ENCODE measurements at places on chromosomes 6 and 20.

GRCh38 chr6:57432157-57432556, 114.7 kb downstream of the PRIM2 start:
- DNase-seq: no peak

GRCh38 chr6:27213544-27214125, 33.9 kb upstream of the PRSS16 start:
- no peak for DNase-seq

DNA sequence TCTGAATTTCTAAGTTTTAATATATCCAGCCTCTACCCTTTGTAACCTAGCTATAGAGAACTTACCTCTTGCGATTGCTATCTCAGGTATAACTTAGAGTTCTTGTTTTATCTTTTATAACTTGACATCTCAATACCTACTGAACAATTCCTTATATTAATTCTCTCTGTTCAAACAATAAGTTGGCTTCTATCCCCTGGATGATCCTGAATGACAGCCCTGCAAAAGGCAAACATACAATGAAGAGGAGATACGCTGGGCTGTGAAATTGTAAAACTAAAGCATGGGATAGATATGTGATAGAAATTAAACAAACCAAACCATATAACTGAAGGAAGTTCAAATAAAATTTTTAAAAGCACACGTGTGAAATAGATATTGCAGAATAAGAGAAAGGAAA, 513.6 kb upstream of the PTCHD4 start:
- no peak for DNase-seq

DNA sequence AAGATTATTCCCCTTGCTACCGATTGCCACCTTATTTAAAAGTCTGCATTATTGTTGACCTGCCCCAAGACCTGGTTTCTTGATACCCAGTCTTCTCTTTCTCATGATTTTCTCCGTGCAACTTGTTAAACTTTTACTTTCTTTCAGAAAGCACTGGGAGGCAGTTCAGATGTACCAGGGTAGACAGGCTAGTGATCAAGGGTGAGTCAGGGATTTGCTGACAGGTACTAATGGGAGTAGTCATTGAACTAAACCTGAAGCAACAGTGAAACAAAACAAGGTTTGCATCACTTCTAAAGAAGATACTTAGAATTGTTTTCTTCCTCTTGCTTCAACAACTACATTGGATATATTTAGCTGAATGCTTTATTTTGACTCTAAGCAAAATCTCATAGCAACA, 124.4 kb downstream of the KCNQ5 start:
- no peak for DNase-seq

- DNase-seq: no peak
These were observed 120.7 kb downstream of the MTFR2 start for GRCh38 chr6:136129365-136129764.

DNA sequence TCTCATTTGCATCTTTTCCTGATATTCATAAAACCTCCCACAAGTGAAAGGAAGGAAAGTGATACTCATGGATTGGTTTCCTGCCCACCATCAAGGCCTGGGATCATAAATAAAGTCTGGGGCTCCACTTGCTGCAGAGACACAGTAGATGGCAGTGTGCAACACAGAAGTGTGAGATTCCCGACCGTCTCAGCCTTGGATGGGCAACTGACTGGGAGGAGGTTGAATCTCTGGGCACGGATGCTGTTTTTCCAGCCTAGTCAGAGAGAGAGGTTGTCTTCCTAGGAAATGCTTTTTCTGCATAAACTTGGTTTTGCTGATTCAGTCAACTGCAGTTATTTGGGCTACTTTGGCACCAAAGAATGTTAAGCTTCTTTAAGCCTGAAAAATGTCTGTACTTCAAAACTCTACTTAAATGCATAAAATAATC, 9.9 kb upstream of the RFPL4B start:
- DNase-seq: no peak

DNA sequence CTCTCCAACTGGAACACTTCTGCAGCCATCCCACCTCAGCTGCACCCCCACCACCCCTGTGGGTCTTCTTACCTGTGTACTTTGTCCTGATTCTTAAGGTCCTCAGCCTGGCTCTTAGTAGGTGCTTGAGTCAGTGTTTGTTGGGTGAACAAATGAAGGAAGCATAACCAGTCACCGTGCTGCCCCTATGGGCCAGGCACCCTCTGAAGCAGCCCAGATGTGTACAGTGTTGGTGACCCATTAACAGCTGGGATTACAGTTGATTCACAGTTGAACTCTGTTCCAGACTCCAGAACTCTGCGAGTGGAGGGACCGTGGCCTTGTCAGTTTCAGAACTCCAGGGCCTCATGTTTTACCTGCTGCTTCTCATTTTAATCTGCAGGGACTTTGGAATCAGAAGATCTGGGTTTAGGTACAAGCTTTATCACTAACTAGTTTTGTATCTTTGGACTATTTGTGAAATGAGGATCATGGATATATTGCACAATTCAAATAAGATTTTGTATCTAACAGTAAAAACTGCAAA, 203.8 kb downstream of the TMEM242 start:
- no peak for DNase-seq

DNA sequence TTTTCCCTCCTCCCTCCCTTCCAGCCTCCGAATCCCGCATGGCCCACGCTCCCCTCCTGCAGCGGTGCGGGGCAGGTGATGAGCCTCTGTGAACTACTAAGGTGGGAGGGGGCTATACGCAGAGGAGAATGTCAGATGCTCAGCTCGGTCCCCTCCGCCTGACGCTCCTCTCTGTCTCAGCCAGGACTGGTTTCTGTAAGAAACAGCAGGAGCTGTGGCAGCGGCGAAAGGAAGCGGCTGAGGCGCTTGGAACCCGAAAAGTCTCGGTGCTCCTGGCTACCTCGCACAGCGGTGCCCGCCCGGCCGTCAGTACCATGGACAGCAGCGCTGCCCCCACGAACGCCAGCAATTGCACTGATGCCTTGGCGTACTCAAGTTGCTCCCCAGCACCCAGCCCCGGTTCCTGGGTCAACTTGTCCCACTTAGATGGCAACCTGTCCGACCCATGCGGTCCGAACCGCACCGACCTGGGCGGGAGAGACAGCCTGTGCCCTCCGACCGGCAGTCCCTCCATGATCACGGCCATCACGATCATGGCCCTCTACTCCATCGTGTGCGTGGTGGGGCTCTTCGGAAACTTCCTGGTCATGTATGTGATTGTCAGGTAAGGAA, at the start of gene OPRM1:
TSS of gene OPRM1 (plus strand) at position 10 of the 612 bp plus-strand sequence. CDS start at position 315, 305 bp downstream.
- DNase-seq: no peak

DNA sequence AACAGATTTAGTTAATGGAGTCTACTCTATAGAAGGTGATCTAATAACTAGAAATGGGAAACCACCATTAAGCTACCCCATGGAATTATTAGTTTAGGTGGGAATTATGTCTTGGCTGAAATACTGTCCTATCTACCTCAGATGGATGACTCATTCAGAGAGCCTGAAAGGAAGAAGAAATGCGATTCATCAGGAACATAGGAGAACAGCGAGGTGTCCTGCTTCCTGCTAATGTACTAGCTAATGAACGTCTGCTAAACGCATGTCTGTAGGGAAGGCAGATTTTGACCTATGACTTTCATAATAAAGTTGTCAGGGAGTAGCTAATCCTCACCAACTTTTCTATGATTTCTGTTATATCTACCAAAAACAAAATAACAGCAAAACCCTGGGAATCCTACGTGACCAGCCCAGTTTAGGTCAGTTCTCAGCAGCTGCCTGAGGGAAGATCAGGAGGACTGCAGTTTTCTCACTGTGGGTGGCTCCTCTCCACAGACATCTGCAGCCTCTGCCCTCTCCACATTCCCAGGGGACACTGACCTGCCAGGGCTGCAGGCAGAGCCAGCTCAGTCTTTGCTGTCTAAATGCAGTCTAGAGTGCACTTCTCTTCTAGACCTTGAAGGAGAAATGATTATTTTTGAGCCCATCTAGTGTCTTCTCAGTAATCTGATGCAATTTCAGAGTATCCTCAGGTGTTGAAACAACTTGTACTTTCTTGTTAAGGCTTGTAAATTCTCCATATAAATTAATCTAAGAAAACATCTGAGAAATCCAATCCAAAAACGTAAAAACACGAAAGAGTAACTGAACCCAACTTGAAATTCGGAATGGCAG, 18.1 kb upstream of the SFT2D1 start:
- no peak for DNase-seq

GRCh38 chr6:39906318-39906761, 27.9 kb downstream of the MOCS1 start:
- DNase-seq: no peak

- DNase-seq: no peak
These were observed 18.3 kb downstream of the MRPS18A start for GRCh38 chr6:43669050-43669921.

DNA sequence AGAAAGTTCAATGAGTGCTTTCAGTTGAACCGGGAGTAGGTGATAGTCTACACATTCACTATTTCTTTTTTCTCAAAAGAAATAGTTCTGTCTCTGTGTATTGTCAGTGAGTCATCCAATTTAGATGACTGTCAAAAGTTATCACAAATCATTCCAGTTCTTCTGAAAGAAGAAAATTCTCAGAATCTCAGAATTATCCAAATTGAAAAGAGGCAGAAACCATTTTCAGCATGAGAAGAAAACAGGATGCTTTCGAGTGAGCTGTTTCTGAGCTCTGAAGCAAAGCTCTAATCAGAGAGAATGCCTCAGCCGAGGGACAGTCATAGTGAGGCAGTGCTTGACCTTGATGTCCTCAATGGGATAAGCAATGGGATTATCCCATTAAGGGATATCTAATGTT, 97.9 kb downstream of the HUS1B start:
- no peak for DNase-seq

DNA sequence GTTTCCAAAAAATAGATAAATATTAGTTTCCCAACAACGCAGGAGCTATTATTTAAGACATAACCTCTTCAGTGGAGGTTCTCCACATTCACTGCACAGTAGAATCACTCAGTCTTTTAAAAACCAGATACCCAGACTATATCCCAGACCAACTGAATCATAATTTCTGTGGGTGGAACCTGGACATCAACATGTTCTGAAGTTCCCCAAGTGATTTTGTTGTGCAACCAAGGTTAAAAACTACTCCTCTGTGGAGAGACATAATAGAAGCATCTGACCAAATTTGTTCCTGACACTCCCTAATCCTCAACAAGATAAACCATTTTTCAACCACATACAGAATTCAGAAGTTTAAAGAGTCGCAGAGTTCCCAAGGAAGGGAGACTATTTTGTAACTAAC, 42.3 kb downstream of the STK38 start:
- DNase-seq: no peak

DNA sequence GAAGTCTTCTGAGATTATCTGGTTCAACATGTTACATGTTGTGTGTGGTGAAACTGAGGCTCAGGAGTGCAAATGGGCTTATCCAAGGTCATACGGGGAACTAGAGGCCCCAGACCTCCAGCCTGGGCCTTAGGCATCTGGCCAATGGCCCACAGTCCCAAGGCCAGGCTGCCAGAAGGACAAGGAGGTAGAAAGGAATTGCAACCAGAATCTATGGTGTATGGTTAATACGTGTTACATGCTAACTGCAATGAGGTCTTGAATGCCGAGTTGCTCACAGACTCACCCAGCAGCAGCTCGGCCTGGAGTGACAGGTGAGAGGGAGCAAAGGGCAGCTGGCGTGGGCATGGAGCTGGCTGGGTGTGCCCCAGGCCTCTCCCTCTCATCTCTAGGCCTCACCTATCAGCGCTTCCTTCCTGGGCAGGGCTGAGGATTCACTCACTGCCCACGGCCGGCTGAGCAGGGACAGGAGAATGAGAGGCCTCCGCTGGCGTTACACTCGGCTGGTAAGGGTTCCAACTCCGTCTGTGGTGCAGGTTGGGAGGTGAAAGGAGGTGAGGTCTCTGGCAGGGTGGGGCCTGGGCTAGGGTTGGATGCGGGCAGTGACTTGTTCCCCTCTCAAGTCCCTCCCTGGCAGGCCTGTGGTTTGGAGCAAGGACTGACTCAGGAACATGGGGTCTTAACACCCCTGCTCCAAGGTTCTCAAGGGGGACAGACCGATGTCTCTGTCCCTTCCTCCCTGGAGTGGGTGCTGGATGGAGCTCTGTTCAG, at the start of gene TLDC2:
TSS of gene TLDC2 (plus strand) at position 437 of the 771 bp plus-strand sequence. CDS start at position 474, 37 bp downstream.
- DNase-seq: no peak

GRCh38 chr20:34798871-34799270, 26.6 kb downstream of the NCOA6 start:
- no peak for DNase-seq

GRCh38 chr6:139823099-139823807, 448.8 kb upstream of the CITED2 start:
- DNase-seq: no peak

DNA sequence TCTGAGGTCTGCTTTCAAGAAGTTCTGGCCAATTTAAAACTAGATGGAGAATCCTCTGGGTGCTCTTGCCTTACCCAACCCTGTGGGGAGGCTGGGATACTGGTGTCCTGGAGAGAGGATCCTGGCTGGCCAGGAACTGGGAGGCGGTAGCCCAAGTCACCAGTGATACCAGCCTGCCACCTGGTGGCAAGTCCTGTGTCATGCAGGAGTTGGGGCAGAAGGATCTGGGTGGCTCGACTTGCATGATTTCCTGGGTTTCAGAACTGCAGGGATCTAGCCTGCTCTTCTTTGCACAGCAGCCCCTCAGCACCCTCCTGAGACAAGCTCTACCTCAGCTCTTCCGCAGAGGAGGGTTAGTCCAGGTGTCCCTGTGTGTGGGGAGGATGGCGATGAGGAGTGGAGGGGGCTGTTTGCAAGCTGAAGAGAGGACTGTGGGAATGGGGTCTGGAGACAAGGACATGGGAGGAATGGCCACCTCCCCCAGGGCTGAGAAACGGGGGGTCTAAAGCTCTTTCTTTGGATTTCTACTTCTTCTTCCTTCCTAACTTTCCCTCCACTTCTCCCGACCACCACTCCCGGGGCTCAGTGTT, 4.2 kb downstream of the KCNK17 start:
- DNase-seq: peak; percentile 48

- DNase-seq: no peak
These were observed 101.6 kb upstream of the CD93 start for GRCh38 chr20:23187751-23188150.

- DNase-seq: no peak
These were observed 37.8 kb upstream of the TFB1M start for GRCh38 chr6:155352130-155352420.

GRCh38 chr20:3390759-3391425, 16.6 kb downstream of the DNAAF9 start:
- no peak for DNase-seq

DNA sequence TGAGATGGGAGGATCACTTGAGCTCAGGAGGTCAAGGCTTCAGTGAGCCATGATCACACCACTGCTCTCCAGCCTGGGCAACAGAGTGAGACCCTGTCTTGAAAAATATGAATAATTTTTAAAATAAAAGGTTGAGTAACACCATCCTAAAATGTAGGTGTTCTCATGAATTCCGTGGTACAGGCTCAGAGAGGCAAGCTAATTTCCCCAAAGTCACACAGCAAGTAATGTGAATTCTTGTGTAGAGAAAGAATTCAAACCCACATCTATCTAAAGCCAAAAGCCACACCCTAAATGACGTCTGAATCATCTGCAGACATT, 80.5 kb downstream of the ZNF217 start:
- DNase-seq: no peak
